Coronary artery (tissue), 2 donors: ENCODE measurements at places on chromosomes 2 and 18.

- no peak for DNase-seq
These were observed 17.4 kb downstream of the LRP2 start for GRCh38 chr2:169344736-169345485.

DNA sequence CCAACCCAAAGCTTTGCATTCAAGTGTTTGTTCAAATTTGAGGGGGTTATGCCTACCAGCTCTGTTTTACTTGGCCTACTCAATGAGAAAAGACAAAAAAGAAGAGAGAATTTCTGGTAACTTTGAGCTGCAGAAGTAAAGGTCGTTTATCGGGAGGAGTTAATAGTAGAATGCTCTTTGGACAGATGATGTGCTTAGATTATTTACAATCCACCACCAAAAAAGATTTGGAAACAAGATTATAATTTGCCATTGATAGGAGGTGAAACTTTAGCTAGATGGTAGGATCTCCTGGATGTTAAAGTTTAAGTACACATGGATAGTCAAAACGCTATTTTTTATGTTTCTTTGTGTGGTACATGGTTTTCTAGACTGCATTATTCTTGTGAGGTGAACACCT, 24.9 kb upstream of the CPS1 start:
- no peak for DNase-seq

DNA sequence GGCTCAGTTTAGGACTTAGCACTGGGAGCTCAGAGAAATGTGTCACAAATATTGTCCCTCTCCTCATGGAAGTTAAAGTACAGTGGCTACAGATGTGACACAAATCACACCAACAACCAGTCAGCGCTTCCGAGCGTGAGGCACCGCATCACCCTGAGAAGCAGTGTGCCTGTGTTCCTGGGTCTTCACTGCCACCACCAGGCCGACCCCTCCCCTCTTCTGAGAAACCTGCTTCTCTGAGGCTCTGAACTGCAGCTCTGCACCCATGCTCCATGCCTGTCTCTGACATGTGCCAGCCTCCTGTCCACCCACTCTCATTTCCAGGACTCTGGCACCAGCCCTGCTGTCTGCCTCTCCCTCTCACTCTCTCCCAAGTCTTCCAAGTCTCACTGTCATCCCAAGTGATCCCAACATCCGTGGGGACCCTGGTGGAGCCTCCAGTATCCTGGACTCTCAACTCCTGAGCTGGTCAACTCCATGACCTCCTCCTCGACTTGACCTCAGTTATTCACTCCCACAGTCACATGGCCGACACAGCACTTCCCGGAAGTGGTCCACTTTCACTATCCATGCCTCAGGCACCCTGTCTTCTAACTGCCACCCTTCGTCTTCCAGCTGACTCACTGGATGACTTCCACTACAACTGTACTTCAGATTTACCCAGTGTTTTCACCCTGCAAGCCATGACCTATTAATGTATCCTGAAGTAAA, 73.5 kb downstream of the FBXO15 start:
- no peak for DNase-seq

DNA sequence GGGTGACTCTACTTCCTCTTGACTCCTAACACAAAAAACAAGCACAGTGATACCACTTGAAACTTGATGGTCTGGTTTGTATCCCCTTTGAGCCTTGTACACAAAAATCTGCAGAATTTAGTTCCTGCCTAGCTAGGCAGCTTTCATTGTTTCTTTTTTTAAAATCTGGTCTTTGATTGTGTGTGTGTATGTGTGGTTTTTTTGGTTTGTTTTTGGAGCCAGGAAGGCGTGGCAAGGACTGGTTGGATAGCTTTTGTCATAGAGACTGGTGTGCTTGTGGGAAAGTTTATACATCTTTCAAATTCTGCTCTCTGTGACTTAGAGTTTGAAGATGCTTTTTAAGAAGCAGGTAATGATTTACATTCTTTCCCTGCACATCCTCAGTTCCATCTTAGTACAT, 127.4 kb downstream of the TANC1 start:
- DNase-seq, result no peak

DNA sequence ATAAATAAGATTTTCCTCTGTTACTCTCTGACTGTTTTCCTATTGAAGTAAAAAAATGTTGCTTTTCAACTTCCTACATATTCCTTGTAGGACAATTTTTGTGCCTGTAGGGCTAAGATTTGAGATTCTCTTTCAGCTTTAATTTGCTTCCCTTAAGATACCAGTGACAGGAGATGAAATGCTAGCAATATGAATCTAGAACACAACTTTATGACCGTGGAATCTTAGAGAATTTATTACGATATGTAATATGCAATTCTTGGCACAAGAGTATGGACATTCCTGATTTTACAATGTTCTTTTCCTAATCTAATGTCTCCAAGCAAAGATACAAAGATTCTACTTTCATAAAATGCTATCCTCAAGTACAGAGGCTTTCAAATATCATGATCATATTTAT, 180.9 kb downstream of the KCNE4 start:
- DNase-seq, result no peak
